ENCODE measurements at places on chromosomes 2 and 18.

- no peak for DNase-seq
Measured at GRCh38 chr18:63762518-63762917, 12.7 kb upstream of the SERPINB7 start.

DNA sequence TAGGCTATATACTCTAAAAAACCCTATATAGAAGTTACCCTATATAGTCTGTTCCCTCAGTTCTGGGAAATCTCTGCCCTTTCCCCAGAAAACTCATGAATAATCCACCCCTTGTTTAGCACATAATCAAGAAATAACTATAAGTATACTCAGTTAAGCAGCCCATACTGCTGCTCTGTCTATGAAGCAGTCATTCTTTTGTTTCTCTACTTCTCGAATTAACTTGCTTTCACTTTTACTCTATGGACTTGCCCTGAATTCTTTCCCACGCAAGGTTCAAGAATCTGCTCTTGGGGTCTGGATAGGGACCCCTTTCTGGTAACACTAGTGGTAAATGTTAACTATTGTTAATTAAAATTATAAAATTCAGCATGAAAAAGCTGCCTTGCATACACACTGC lies 17.4 kb upstream of the AP1S3 start:
- no peak for DNase-seq

GRCh38 chr2:86036669-86037138 lies 69.0 kb downstream of the POLR1A start:
- no peak for DNase-seq

DNA sequence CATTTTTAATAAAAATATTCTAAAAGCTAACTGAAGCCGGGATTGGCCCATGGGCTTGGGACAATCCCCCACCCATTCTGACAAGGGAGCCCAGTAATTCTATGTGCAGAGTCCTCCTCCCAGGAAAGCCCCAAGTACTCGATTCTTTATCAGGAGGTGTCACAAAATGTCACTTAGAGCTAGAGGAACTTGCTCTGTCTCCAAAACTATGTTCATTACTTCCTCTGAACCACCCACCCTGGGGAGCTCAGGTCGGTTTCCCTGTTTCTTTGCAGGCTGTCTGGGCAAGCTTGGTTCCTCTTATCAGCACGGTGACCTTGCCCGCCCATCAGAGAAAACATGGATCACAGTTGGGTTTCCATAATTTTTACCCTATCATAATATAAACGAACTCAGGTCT lies 430.6 kb upstream of the ID2 start:
- DNase-seq: no peak

- no peak for DNase-seq
Measured at GRCh38 chr2:78061732-78062131, 539.6 kb upstream of the LRRTM4 start.

DNA sequence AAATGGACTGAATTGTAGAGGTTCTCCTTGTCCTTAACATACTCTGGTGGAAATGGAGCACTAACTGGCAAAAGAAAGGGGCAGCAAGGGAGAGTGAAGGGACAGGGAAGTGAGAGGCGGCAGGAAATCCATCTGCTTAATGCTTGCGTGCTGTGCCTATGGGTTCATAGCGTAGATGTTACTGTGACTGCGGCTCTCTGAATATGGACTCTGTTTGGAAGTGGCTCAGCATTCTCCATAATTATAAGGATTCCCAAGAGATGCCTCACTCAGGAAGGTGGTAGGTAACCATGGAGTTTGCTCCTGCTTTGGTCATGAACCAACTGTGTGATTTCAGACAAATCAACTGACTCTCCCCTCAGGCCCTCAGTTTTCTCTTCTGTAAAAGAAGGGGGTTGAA lies 50.0 kb downstream of the MYO3B start:
- no peak for DNase-seq

DNA sequence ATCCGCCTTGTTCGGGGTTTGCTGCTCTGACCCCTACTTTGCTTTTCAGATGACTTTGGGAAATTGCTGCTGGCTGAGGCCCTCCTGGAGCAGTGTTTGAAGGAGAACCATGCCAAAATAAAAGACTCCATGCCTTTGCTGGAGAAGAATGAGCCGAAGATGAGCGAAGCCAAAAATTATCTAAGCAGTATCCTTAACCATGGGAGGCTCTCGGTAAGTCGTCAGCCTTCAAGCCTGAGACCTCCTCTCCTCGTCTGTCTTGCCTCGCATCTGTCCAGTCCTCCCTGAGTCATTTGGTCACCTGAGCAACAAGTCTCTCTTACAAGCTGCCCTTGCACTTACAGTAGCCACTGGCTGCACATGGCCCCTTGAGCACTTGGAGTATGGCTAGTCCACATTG lies 34.7 kb upstream of the MCFD2 start:
- no peak for DNase-seq
